ENCODE measurements at places on chromosomes 4 and X. TPM values are rescaled to one million over a fixed set of nuclear protein-coding genes. Genes with fewer than 3 reads are reported as not detected.

DNA sequence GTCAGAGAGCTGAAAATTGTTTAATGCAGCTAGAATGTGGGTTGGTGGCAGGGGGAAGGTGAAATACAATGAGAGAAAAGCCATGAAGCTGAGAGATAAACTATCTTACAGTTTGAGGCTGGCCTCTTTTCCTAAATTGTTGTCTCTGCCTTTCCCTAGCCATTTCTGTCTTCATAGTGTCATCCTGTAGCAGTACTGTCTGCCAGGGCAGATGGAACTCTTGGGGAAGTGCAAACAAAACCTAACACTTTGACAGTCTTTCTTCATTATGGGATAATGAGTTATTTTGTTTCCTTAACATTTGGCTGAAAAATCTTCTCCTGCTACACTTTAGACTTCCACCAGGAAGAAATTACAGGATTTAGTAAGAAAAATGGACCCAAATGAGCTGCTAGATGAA lies 197.8 kb upstream of the ARX start:
- DNase-seq: no peak

PNPLA4 gene
- total RNA-seq: 23.3 TPM

CDX4 gene
- total RNA-seq: not detected

GRCh38 chrX:44068043-44068442 lies 94.9 kb upstream of the NDP start:
- no peak for DNase-seq

DNA sequence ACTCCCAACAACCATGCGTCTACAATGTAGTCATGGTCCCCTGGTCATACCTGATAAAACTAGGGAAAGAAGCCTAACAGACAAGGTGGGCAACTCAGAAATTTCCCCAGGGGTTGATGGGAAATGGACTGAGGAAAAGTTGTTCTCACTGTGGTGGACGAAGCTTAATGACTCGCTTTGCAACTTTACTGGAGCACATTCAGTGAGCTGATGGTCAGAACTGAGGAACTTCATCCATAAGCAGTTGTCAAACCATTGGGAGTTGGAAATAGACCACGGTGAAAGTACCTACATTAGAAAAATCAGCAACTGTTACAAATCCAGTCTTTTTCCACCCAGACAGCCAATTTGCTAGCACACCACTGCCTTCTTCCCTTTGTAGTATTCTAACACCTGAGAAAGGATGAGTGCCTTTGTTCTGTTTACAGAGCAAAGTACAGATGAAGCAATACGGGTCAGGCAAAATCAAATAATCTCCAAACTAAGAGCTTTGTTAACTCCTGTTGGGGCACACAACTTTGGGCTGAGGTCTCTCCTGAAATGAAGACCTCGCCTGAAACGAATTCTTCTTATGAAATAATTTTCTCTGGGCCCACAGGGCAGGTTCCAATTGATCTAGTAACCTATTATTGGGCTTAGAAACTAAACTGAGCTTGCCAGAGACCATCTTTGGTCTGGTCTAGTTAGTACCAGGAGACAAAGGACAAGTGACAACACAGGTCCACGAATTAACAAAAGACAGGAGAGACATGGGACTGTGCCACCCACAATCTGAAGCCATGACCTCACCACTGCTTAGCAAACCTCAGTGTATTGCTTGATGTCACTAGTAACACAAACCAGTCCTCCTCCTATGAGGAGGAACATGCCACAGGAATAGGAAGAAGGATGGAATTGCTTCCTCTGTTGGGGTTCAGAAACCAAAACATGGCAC lies 58.9 kb upstream of the NFKB1 start:
- DNase-seq: no peak

DNA sequence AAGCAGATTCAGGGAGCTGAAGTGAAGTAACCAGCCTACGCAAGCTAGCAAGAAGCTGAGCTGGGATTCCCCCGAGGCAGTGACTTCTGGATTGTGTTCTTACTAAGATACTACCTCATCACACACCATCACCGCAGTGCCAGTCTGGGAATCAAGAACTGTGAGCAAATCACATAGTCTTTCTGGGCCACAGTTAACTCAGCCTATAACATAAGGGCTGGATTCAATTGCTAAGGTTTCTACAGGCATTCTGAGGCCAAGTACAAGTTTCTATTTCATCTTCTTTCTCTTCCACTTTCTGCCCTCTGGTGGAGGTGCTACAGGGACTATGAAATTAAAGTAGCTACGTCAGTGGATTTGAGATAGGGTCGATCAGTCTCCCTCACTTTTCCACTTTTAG lies 1.4 kb upstream of the CORIN start:
- DNase-seq: peak; percentile 52

DNA sequence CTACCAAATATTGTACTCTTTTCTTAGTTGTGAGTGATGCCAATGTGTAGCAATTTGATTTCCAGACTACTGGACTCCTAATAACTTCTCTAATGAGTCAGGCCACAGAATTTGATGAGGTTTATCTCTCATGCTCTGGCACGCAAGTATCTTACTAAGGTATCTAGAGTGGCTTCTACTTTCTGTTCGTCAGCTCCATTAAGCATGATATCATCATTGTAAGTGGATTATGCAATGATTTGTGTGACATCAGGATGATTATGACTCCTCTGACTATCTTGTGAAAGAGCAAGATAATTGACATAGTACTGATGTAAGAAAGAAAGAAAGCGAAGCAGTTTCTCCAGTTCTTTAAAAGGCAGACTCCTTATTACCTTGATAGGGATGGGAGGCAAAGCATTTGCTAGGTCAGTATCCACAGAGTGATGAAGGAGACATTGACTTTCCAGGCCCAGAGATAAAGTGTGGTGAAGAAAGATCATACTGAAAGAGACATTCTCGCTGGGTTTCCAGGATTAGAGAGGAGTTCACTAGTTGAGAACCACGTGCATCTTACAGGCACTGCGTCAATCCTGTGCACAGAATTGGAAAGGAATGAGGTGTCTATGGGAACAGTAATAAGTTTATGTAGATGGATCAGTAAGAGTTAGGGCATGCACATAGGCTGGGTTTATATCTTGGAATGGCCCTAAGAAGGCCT lies 161.9 kb upstream of the STK26 start:
- DNase-seq: no peak

GRCh38 chr4:95959633-95960032 lies 119.7 kb downstream of the PDHA2 start:
- no peak for DNase-seq

GC gene
- not detected for total RNA-seq

GRCh38 chr4:4720646-4721045 lies 138.8 kb upstream of the MSX1 start:
- no peak for DNase-seq

- no peak for DNase-seq
These were observed 15.9 kb downstream of the HMGB2 start for GRCh38 chr4:173318240-173318639.

NR3C2 gene
- total RNA-seq: 0.67 TPM

GRCh38 chrX:154123241-154124219 lies 20.5 kb upstream of the OPN1LW start:
- peak; percentile 24 for DNase-seq

- peak; percentile 65 for DNase-seq
These were observed 8.6 kb downstream of the FAM200B start for GRCh38 chr4:15690020-15690809.

PABPC1L2B gene
- total RNA-seq: not detected

ZBTB49 gene
- total RNA-seq: 5.8 TPM

CCDC160 gene
- not detected for total RNA-seq

DNA sequence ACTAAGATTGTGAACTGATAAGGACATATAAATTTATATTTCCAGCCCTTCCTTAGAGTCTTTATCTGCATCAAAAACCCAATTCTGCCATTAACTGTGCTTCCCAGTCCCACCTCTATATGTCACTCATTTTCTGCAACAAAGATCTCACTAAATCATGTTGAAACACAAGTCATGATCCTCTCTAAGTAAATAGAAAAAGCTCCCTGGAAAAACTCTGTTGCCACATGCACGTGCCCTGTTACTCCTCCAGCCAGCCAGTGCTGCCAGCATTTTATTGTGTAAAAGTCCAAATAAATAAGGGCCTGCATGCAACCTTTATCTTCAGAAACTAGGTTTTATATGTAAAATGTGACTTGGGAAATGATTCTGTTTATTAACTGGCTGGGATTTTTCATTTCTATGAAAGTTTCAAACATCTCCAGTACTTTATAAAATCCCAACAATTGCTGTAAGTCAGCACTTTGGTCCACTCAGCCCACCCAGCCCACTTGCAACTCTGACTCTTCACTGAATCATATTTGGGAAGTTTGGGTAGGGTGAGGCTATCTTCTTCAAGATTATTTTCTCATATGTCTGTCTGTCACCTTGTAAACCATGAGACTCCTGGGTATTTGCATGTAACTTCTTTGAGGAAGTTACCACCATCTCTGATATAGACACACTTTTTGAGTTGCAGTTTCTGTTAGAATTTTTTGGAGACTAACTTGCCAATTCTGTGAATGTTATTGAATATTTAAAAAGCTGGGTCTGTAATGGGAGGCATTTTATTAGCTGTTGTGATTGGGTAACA lies 40.0 kb upstream of the SMARCA5 start:
- DNase-seq: no peak

GRCh38 chr4:182925298-182925757 lies 8.1 kb upstream of the DCTD start:
- peak; percentile 96 for DNase-seq

WWC2 gene
- 12.7 TPM for total RNA-seq

GRCh38 chr4:10721616-10722015 lies 37.0 kb upstream of the CLNK start:
- DNase-seq: no peak

DNA sequence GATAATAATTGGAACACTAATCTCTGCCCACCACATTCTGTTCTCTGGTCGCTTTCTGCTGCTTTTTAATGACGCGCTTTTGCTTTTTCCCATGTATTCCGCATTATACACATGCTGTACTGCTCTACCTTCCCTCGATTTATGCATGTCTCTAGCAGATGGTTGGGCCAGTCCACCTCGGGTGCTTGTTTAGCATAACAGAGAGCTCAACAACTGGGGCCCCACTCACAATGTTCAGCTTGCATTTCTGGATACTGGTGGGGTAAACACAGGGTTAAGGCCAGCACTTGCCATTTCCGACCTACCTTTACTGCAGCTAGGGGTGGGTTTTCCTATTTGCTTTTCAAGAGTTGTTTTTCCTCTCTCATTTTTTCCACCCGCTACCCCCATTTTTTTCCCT lies 255.8 kb downstream of the SOX3 start:
- DNase-seq: no peak

MAML3 gene
- total RNA-seq: 2.9 TPM

DNA sequence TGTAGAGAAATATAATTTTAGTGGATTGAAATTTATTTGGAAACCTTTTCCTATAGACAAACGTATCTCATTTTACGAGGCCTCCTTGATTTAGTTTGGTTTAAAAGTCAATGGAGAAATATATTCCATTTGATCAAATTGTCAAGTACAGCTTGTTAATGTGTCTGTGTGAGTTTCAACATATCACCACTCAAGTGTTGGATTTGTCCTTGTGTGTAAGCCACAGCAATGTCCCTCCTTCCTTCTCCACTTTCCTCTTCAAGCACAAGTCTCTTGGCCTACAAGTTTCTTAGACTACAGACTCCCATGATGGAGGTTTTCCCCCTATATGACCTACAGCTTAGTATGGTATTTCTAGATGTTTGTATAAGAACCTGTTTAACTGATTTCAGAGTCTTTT lies 104.7 kb downstream of the SYNPO2 start:
- DNase-seq: no peak

DNA sequence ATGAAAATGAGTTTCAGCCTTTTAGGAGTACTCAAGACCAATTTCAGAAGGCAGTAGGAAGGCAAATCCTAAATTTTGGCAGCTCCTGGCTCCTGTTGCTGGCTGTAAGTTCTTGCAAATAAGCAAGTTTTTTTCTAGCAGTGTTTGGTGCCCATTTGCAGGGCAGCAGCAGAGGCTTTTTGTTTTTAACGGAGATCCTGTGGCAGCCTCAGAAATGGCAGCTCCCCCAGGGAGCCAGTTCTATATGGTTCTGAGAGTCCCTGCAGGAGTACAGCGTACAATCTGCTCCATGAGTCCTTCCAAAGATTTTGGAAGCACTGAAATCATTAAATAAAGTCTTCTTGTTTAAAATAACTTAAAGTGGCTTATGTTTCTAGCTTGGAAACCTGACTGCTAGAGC lies 171.9 kb downstream of the NDST4 start:
- DNase-seq: no peak

DNA sequence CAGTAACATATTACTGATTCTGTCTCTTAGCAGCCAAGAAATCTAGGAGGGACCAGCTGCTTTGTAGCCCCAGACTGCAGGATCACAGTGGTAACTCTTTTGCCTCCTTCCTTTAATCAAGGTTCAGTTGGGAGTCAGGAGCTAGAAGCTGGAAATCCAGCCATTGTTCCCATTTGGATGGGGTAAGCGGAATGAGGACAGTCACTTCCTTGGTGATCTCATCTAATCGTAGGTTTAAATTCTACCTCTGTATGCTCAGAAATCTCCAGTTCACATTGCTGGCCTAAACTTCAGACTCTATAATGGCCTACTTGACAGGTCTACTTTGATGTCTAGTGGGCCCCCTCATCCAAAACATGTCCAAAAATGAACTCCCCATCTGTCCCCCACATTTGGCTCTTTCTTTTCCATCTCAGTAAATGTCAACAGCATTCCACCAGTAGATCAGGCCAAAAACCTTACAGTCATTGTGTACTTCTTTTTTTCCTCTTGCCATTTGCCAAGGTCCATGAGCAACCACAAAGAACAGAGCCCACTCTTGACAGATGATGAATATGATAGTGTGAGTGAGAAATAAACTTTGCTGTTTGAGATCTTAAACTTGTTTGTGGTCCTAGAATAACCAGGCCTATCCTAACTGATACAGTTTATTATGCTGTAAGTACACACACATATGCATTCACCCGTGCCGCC lies 40.1 kb downstream of the WWC2 start:
- no peak for DNase-seq

- no peak for DNase-seq
These were observed 44.8 kb downstream of the PPP2R2C start for GRCh38 chr4:6427439-6428090.

CTSO gene
- total RNA-seq: 2.4 TPM

PF4V1 gene
- total RNA-seq: not detected

DNA sequence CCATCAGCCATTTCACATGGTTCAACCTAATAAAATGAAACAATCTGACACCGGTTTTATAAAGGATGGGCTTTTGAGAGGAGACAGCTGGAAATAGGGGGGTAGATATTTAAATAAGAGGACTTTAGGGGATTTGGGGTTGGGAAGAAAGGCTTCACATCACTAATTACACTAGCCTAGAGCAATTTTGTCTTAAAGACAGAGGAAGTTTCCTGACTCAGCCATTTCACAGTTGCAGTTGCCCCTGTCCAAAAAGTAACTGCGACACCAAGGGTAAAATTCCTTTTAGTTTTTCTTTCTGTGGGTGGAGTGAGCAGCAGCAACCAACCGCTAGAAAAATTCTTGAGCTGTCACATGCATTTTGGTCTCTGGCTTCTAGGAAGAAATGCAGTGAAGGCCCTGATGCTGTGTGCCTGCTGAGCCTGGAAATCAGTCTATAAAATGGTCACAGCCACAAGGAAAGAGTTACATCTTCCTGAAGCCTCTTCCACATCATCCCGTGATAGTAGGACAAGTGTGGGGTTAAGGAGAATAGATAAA lies 233.6 kb downstream of the ZNF674 start:
- no peak for DNase-seq
